Activated CD8-positive, alpha-beta memory T cell treated with anti-CD3 and anti-CD28 coated beads for 4 hours (primary cell): ENCODE measurements at places on chromosomes 7 and 10.

GRCh38 chr10:14761372-14761771 lies 13.3 kb downstream of the FAM107B start:
- DNase-seq = no peak

- DNase-seq = no peak
Measured at GRCh38 chr10:13847201-13847631, 260.5 kb downstream of the PRPF18 start.

GRCh38 chr10:104928734-104929133 lies 287.6 kb downstream of the SORCS3 start:
- no peak for DNase-seq

GRCh38 chr10:130499541-130499940 lies 363.4 kb downstream of the GLRX3 start:
- DNase-seq = no peak

- DNase-seq = no peak
Measured at GRCh38 chr10:132746386-132746785, 39.6 kb downstream of the NKX6-2 start.

DNA sequence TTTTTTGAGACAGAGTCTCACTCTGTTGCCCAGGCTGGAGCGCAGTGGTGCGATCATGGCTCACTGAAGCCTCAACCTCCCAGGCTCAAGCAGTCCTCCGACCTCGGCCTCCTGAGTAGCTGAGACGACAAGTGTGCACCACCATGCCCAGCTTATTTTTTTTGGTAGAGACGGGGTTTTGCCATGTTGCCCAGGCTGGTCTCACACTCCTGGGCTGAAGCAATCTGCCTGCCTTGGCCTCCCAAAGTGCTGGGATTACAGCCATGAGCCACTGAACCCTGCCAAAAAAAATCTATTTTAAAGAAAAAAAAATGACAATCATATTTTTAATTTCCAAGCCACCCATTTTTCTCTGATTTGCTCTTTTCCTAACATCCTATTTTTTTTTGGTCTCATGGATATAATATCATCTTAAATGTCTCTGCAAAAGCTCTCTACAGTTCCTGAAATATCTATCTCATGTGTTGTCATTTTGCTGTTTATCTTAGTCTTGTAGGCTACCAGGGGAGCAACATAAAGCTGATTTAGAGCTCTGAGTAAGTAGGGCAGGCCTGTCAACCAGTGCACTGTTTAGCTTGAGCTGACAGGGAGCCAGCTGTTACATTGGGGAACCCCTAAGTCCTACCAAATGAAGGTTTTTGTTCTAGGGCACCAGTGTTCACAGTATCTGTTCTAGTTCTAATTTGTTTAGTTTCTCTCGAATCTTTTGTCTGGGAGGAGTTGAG lies 29.9 kb upstream of the HBP1 start:
- no peak for DNase-seq

GRCh38 chr7:150848561-150849115 lies 3.7 kb upstream of the AOC1 start:
- DNase-seq = no peak

DNA sequence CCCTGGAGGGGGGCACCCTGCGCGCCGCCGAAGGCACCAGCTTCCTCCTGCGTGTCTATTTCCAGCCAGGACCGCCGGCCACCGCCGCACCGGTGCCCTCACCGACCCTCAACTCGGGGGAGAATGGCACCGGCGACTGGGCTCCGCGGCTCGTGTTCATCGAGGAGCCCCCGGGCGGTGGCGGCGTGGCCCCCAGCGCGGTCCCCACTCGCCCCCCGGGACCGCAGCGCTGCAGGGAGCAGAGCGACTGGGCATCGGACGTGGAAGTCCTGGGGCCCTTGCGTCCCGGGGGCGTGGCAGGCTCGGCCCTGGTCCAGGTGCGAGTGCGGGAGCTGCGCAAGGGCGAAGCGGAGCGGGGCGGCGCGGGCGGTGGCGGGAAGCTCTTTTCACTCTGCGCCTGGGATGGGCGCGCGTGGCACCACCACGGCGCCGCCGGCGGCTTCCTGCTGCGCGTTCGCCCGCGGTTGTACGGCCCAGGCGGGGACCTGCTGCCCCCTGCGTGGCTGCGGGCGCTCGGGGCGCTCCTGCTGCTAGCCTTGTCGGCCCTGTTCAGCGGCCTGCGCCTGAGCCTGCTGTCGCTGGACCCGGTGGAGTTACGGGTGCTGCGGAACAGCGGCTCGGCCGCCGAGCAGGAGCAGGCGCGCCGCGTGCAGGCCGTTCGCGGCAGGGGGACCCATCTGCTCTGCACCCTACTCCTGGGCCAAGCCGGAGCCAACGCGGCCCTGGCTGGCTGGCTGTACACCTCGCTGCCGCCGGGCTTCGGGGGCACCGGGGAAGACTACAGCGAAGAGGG lies 594 bp downstream of the CNNM1 start:
- no peak for DNase-seq

DNA sequence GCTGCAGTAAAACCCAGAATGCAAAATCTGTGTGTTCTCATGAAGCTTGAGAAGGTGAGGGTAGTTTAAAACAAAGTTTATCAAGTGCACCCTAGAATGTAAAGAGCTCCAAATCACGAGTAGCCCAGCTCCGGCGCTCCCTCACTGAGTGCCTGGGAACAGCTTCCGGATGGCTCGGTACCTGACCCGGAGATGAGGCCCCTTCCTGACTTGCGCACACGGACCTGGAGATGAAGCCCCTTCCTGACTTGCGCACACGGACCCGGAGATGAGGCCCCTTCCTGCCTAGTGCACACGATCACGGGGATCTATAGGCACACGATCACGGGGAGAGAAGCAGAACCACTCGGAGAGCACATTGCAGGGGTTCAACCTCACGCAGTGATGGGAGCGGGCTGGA lies 322.1 kb upstream of the RNF32 start:
- DNase-seq = no peak

- DNase-seq = no peak
Measured at GRCh38 chr10:22229802-22230157, 12.0 kb upstream of the EBLN1 start.

DNA sequence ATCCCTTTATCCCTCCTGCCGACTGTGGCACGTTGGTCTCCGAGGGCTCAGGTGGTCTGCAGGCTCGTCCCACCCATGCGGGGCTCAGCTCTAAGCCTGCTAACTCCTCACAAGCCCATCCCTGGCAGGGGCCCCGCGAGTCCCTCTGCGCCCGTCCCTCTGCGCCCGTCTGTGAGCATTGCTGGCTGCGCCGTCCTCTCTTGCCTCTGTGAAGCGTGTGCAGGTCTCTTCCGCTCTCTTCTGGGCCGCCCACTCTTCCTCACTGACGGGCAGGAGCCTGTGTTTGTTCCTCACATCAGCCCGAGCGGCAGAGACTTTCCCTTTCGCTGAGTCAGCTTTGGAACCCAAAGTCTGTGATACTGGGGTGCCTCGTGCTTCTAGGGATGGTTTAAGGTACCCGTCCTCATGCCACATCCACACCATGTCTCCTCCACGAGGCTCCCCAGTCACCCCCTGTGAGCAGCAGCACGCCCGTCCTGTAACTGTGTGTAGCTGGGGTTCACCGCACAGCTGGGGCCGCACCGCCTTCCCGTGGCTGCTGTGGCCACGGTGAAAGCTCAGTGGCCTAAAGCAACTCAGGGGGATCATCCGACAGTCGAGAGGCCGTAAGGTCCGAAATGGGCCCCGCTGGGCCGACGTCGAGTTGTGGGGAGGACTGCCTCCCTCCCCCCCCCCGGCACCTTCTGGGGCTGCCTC lies 35.5 kb downstream of the ADGRA1 start:
- no peak for DNase-seq

- no peak for DNase-seq
Measured at GRCh38 chr10:56258378-56258777, 102.7 kb downstream of the ZWINT start.
